CD4-positive, alpha-beta T cell treated with Interleukin-17A for 1 hour (primary cell): ENCODE measurements at places on chromosomes 1 and 21.

DNA sequence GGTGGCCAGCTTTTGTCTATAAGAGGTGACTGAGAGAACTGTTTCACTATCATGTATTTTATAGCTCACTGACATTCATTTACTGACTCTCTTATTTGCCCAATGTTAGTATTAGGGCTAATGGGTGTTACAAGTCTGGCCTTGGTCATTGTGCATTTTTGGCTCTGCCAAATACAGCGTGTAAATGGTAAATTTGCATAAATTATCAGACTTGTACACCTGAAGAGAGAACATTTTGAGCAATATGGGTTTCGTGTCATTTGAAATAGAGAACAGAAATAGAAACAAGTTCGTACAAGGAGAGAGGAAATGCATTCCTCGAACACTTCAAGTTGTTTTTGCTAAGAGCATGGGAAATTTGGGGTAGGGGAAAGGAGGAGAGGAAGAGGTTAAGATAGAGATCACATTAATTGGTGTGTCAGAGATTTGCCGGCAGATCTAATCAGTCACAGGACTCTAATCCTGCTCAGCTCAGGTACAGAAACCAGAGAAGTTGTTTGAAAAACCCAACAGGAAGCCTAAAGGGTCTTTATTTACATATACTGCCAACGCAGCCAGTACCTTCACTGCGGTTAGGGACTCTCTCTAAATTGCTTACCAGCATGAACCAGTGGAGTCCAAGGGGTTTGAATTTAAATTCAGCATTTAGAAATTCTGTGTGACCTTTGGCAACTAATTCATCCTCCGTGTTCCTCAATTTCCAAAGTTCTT, 261.5 kb downstream of the GPATCH2 start:
- no peak for DNase-seq

DNA sequence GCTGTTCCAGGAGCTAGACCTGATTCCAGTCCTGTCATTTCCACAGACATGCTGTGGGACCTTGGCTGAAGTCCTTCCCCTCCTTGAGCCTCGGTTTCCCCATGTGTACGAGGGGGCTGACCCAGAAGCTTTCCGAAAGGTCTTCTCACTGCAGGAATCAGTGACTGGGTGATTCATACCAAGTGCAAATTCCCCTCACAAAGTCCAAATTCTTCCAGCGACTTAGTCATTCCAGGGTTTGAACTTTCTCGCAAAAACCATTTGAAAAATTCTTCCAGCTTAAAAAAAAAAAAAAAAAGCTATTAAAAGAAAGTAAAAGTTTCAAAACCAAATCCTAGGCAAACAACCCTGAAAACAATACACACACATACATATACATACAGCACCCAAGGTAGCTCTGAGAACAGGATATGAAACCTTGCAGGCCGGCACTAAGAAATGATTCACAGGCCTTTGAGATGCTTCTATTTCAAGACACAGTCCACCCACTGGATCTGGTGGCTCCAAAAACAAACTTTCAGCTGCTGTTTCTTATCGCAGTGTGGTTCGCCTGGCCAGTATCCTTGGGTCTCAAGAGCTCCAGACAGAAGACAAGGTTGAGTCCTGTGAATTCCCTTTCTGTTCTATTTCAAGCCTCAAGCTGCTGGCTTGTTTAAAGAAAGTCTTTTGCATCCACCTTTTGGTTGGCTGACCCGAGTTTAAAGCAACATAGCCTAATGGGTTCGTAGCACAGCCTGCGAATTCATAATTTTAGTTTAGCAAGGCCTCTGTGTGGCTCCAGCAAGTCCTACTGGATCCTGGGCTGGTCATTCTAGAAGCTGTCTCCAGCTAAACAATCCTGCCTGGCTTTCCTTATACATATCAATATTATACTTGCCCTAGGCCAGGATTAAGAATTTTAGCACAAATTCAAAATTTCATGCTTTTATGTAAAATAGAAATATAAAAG, 18.0 kb upstream of the ID3 start:
- no peak for DNase-seq

GRCh38 chr1:158924677-158925076, 6.7 kb upstream of the PYHIN1 start:
- peak; percentile 45 for DNase-seq

GRCh38 chr1:203536980-203537455, 43.1 kb downstream of the OPTC start:
- DNase-seq, result no peak
